ENCODE measurements at places on chromosomes 1 and 21.

- no peak for DNase-seq
Observed at GRCh38 chr1:168301664-168302320, 21.1 kb downstream of the TBX19 start.

- DNase-seq = no peak
Observed at GRCh38 chr1:226443439-226443838, 35.5 kb upstream of the PARP1 start.

- no peak for DNase-seq
Observed at GRCh38 chr1:234538062-234538731, 59.2 kb upstream of the TARBP1 start.

DNA sequence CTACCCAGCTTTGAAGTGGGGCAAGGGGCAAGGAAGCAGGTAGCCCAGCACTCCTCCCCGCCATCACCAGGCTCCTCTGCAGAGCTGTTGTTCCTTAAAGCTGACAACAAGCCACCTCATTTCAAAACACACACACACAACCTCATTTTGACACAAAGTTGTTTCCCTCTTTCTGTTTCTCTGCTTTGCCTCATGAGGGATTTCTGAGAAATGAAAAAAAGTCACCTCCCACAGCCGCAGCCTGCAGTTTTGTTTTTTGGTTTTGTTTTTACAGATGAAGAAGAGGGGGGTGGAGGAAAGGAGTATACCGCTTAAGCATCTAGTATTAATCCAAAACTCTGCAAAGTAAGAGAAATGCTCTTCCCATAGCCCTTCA lies 12.1 kb downstream of the MCL1 start:
- no peak for DNase-seq

DNA sequence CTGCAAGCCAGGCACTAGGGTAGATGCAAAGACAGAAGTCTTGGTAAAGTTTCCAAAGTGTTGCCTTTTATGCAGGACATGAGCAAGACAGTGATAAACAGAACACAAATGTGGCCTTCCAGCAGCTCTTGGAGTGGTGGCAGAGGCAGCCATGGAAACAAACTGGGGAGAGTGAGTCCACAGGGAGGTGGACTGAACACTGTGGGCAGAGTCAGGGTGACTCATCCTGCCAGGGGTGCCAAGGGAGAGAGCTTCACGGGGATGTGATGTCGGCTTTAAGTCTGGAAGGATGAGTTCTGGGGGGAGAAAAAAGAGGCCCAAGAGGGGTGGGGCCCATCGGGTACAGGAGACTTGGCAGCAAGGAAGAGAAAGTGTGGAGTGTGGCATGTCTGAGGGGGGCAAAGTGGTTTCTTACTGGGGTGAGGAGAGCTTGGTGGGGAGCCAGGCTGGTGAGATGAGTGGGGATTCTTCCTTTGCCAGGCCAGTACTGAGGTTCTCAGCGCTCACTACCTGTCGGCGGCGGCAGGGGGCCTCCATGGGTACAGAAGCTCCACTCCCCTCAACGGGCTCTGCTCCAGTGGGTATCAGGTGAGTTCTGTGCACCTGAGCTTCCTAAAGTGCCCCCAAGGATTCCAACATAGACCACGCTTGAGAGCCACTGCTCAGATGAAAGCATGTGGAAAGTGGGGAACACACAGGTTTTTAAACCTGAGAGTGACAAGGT lies 41.8 kb downstream of the KIAA0040 start:
- DNase-seq = no peak

All from iPS DF 6.9 (cell line).